ENCODE measurements at places on chromosomes 7 and 10.

DNA sequence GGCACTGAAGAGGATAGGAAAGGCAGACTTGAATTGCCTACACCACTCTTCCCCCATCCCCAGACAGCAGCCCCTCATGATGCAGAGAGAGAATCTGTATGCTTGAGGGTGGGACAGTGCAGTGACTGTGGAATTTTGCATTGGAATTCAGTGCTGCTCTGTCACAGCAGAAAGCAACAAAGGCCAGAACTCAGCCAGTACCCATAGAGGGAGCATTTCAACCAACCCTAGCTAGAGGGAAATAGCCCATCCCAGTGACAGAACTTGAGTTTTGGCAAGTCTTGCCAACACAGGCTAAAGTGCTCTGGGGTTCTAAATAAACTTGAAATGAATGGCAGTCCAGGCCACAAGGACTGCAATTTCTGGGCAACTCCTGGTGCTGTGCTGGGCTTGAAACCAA is 80.4 kb downstream of the TES start:
- DNase-seq, result no peak

GRCh38 chr10:79336739-79337138 is 10.5 kb upstream of the PPIF start:
- no peak for DNase-seq

DNA sequence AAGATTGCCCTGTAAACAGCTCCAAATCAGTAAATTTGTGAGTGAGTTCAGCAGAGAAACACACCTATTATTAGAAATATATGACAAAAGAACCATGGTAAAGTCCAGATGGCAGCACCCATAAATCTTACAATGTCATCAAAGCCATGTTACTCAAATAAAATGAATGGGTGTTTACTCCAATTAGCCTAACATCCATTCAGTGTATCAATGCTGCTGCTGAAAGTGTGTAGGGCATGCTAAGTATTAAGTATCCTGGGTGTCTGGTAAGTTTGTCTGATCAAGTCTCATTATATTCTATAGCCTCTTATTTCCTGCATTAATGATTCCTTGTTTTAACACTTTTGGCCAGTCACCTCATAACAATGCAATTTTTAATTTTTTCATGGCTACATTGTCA is 185.5 kb upstream of the STEAP4 start:
- no peak for DNase-seq

DNA sequence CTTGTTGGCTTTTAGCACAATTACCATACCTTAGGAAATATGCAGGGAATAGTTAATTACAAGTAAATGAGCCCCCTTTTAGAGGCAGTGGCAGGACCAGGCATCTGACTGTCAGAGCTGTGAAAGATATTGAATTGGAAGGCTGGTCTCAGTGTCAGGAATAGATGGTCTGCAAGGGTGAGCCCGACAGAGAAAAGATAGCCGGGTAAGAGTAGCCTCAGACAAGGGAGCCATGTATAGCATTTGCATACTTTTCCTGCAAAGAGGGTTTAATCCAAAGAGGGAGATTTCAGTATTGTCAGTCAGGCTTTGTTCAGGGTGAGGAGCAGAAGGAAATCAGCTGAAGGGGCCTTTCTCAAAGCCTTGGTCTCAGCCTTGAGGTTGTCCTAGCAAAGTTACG is 128.9 kb upstream of the FZD1 start:
- no peak for DNase-seq

DNA sequence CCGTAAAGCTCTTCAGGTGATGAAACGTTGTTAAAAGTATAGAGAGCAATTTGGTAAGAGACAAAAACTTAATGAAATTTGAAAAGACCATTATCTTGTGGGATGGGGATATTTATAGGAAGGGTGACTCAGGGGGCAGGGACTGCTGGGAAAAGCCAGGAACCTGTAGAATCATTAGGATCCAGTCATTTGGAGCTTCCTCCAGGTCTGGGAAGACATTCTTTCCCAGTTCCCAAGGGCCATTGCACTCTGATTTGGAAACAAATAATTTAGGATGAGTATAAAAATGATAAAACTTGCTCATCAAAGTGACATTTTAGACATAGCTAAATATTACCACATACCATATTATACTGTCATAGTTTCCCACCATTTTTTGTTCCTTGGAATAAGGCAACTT is 143.9 kb downstream of the PFKFB3 start:
- DNase-seq, result no peak

- DNase-seq, result no peak
Observed at GRCh38 chr10:130076681-130077080, 33.9 kb downstream of the C10orf143 start.

DNA sequence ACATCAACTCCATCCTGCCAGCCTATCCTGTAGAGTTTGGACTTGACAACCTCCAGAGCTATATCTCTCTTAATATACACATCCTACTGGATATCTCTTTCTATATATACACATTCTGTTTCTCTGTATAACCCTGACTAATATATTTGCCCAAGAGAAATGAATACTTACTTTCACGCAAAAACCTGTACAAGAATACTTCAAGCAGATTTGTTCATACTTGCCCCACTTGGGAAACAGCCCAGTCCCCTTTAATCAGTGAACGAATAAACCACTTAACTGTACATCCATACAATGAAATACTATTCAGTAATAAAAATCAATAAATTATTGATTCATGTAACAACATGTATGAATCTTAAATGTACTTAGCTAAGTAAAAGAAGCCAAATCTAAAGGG is 251.1 kb upstream of the PHYHIPL start:
- no peak for DNase-seq

GRCh38 chr7:1539882-1540775 is 9.6 kb downstream of the MAFK start:
- no peak for DNase-seq

DNA sequence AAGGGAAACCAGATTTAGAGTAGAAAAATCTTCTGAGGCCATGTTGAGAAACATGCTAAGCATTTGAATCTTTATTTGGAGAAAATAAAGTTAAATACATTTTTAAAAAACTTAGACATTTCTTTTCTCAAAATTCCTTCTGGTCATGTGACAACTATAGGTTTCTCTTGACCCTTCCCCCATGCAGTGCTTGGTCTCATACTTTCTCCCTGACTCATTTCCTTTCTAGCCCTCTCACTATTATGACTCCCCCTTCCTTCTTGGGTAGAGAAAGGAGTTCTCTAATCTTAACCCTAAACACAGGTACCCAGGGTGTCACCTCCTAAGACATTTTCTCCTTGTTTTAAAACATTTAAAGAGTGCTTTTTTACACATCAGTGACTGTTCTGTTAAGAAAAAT is 179.5 kb upstream of the TMEM106B start:
- DNase-seq, result no peak

GRCh38 chr10:125018576-125019143 is 76.7 kb downstream of the ZRANB1 start:
- no peak for DNase-seq

DNA sequence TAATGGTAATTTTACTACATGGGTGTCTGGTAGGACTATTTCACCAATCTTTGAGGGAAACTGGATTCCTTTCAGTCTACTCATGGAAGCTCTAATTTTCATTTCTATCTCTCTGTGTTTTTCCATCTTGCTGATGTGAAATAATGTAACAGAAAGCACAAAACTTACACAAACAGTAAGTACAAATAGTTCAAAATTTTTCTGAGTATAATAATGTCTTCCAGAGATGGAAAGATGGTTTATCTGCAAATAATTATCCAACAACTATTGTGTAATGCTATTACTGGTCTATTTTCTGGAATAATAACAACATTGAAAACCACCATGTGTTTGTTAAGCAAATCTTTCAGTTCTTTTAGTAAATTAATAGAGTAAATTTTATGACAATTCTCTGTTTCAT is 565.8 kb upstream of the MGMT start:
- no peak for DNase-seq

GRCh38 chr7:128409596-128410450 is at the start of gene IMPDH1:
Gene IMPDH1 (minus strand): TSS chr7:128409982. CDS start chr7:128409901, 81 bp downstream.
- peak; percentile 34 for DNase-seq

DNA sequence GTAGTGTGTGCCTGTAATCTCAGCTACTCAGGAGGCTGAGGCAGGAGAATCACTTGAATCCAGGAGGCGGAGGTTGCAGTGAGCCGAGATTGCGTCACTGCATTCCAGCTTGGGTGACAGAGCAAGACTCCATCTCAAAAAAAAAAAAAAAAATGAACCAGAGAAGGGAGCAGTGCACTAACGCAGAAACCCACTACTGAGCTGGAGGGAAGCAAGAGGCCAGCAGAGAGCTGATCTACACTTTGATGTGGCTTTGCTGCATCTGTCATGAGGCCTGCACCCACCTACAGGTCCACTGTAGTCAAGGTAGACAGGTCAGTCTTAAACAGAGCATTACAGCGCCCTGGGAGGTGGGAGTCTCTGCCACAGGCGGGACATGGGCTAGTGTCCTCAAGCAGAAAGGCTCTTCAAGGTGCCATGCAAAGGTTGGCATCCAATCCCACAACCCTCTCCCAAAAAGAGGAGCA is 30.0 kb downstream of the MAT1A start:
- DNase-seq, result no peak

- DNase-seq, result no peak
Observed at GRCh38 chr7:52302765-52303520, 732.5 kb upstream of the POM121L12 start.

DNA sequence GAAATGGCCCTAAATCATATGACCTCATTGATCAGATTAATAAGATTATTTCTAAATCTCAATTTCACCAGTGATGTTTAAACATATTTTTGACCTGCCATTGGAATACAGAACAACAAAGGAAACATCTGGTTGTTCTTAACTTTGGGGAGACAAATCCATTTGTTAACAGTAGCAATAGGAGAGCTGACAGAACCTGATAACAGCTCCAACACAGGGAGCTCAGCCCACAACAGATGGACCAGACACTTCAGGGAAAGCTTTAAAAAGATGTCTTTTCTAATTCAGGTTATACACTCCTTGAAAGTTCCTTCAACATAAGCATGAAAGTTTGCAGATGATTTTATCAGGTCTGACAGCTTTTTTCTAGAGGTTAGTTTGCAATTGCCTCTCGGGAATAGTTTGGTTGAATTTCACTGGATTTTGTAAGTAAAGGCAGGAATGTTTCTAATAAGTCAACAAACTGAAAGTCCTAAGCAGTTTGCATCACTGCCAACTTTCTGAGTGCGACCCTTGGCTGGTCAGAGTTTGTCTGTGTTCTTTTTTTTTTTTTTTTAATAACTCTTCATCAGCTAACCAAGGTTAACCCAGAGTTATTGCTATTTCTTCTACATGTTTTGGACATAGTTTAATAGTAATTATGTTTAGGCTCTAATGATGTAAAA is 6.5 kb upstream of the MET start:
- no peak for DNase-seq

DNA sequence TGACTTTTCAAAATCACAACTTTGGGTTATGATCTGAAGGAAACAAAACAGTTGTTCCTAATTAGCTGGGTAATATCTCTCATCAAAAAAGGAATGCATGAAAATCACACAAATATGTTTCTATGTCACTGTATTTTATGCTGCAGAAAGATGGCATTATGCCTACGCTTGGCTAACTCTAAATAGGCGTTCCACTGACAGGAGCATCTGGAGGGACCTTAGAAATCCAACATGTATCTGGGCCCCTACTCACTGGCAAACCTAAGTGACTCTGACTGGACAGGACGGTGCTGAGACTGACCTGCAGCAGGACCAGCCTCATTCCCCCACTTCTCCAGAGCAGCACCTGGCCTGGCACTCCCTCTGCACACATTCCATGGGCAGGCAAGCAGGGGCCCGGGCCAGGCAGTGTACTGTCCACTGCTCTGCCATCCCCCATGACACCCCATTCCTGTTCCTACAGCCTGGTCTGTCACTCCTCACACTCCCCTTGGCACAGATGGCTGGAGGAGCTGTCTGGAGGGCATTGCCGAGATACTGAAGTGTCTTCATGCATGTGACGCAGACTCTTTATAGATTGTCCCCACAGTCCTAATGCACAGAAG is 2.6 kb upstream of the MYL7 start:
- DNase-seq, result no peak

GRCh38 chr7:54802114-54802513 is 43.1 kb upstream of the SEC61G start:
- no peak for DNase-seq

- DNase-seq, result no peak
Observed at GRCh38 chr7:101950450-101951119, 133.2 kb downstream of the CUX1 start.

DNA sequence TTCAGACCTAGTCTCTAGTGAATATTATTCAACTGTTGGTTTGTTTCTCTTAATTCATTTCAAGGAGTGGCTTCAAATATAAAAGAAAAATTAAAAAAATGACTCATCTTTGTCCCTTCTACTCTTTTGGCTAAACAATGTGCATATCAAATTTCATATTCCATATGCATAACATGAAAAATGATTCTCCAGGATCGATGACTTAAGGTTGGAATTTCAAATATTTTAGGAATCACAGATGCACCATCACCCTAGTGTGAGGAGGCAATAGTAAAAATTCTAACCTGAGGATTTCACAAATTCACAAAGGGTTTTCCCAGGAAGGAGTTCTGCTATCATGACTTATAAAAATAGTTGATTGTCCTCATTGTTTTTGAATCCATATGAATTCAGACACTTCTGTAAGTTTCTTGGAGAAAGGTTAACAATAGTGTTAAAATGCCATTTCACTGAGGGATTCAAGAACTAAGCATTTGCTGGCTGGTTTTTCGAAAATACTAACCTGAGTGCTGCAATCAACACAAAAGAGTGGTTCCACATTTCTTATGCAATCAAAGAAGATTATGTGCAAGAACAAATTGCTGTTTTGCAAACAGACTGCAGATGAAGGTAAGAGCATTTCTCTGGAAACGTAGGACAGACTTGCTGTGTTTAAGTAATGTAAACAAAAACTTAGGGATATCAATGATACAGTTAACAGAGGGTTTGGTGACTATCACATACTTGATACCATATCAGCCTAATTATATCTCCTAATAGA is 547.5 kb upstream of the LRRTM3 start:
- DNase-seq, result no peak

- no peak for DNase-seq
Observed at GRCh38 chr7:128115336-128115820, 84.1 kb upstream of the LRRC4 start.

- DNase-seq, result no peak
Observed at GRCh38 chr7:32500922-32501341, 5.6 kb downstream of the AVL9 start.

- no peak for DNase-seq
Observed at GRCh38 chr10:84902553-84902952, 574.2 kb downstream of the CCSER2 start.

DNA sequence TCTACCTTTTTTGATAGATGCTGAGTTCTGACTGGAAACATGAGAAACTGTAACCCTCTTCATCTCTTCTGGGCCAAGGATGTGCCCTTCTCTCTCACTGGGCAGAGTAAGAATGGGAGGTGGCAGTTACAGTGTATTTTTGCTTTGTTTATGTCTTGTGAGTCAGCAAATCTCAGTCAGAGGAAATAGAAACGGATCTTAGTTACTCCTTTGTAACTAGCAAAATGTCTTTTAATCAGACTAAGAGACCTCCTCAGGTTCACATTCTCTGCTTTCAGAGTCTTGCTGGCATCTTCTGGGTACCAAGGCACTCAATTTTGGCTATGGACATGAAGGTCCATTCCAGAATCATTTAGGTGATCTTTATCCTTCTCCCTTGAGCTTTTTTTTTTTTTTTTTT is 70.9 kb downstream of the HHEX start:
- peak; percentile 46 for DNase-seq

GRCh38 chr10:80453842-80454512 is at the start of gene TSPAN14:
Gene TSPAN14 (plus strand): TSS chr10:80454310. CDS start chr10:80489234, 34,924 bp downstream.
- DNase-seq, result peak; percentile 49

GRCh38 chr7:46153951-46154787 is 233.1 kb upstream of the IGFBP3 start:
- DNase-seq, result no peak

All from AG09319 (cell line).